Upper lobe of right lung (tissue), 1 donor: ENCODE measurements at places on chromosomes 6 and 20. TPM values are rescaled to one million over a fixed set of nuclear protein-coding genes. Genes with fewer than 3 reads are reported as not detected.

- no peaks in the 10 kb centered on the region for H3K4me1 ChIP-seq
Observed at GRCh38 chr6:121868206-121868605, 432.8 kb downstream of the GJA1 start.

Gene ZC2HC1B
- not detected for total RNA-seq

Gene GPR63
- 0.55 TPM for total RNA-seq

DNA sequence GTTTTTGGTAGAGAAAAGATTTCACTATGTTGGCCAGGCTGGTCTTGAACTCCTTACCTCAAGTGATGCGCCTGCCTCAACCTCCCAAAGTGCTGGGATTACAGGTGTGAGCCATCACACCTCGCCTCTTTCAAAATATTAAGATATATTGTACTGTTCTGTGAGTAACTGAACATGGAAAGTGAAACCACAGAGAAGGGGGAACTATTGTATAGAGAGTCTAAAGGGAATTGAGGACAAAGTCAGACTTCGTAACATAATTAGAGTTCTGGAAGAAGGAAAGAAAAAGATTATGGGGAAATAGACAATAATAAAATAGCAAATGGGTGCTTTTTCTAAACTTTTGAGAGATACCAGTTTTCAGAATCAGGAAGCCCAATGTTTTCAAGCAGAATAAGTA lies 17.4 kb upstream of the AKAP7 start:
- no peak overlapping the region for H3K27ac ChIP-seq
- DNase-seq, result no peak
- H3K4me3 ChIP-seq, result no peak overlapping the region
- H3K4me1 ChIP-seq, result no peaks in the 10 kb centered on the region

- H3K27me3 ChIP-seq, result no peaks in the 10 kb centered on the region
- H3K36me3 ChIP-seq, result no peaks in the 10 kb centered on the region
- H3K27ac ChIP-seq, result no peak overlapping the region
- H3K4me1 ChIP-seq, result peaks cover 17% of the 10 kb centered on the region
- no peak for DNase-seq
- H3K4me3 ChIP-seq, result no peak overlapping the region
Observed at GRCh38 chr6:111747829-111748228, 125.4 kb downstream of the FYN start.

- H3K4me3 ChIP-seq, result no peak overlapping the region
- H3K27ac ChIP-seq, result no peak overlapping the region
- DNase-seq, result no peak
- H3K4me1 ChIP-seq, result no peaks in the 10 kb centered on the region
Observed at GRCh38 chr20:23663180-23663579, 25.4 kb upstream of the CST3 start.
